Common myeloid progenitor, CD34-positive (primary cell): ENCODE measurements at places on chromosomes 12 and 14.

GRCh38 chr12:57006809-57007475 is 596 bp upstream of the ZBTB39 start:
- no peak for DNase-seq

- DNase-seq: no peak
These were observed 102.1 kb upstream of the FSCB start for GRCh38 chr14:44609201-44609600.

- no peak for DNase-seq
These were observed 87.8 kb downstream of the SPRING1 start for GRCh38 chr12:116650062-116650461.

DNA sequence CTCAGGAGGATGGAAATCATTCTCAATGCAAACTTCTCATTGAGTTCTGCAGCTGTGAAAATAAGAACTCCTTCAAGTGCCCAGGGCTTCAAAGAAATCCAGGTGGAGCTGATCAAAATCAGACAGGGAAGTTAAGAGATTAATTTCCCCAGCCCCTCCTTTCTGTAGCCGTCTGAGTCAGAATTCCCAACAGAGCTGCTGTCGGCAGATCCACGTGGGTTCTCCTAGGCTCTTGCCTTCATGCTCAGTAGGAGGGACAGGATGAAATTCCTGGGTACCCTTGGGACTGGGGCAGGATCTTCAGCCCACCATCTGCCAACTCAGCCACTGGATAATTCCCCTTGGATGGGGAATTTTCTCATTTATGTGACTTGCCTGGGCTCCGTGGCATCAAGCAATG is 13.3 kb downstream of the TGFB3 start:
- DNase-seq: no peak

DNA sequence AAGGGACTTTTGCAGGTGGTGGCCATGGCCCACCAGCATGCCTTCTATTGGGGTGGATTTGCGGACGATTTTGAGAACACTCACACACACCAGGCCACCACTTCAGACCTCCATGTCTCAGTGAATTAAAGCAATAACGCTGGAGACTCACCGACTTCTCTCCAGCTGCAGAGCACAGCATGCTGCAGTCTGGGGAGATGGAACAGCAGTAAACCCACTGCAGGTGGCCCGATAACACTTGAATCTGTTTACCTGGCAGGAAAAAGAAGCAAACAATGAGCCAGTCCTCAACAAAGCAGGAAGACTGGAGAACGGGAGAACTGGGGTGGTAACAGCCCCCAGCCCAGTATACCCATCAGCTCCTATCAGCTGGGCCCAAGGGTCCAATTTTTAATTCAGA is 21.6 kb downstream of the RFC5 start:
- no peak for DNase-seq

- no peak for DNase-seq
These were observed 158.8 kb downstream of the C12orf42 start for GRCh38 chr12:103336940-103337339.

DNA sequence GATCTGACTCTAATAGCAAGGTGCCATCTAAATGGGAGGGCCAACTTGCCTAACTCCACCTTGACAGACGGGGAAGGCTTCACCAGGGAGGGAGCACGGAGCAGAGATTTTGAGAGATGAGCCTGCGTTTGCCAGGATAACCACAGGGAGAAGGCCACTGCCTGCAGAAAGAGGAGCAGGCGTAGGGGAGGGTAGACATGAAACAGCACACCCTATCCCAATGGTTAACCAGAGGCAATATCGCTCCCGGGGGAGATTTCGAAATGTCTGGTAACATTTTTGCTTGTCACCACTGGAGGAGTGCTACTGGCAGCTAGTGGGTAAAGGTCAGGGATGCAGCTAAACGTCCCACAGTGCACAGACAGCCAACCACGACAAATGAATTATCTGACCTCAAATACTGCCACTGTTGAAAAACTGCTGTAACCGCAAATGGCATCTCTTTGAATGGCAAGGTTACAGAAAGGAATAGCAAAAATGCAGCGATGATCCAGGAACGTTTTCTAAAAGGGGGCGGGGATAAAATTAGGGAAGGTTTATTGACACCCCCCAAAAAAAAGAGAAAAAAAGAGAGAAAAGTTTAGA is 126.0 kb upstream of the ATF7IP start:
- peak; percentile 76 for DNase-seq

DNA sequence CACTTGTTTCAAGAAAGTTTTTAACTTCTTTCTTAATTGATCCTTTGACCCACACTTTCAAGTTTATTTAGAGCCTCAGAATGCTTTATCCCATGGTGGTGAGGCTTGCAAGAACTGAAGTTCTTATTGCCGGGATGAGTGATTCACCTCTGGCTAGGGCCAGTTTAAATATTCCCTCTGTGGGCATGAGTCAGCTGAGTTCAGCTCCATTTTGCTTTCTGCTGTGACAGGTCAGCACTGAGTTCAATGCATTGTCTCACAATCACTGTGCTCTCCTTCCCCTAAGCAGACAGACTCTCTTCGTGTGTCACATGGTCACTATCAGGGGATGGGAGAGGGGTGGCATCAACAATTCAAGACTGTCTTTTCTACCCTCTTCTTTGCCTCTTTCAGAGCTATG is 514.6 kb upstream of the FBXO33 start:
- DNase-seq: no peak

GRCh38 chr12:87660987-87661774 is 368.0 kb downstream of the C12orf50 start:
- DNase-seq: no peak

GRCh38 chr14:56515739-56516138 is 63.9 kb upstream of the TMEM260 start:
- no peak for DNase-seq

DNA sequence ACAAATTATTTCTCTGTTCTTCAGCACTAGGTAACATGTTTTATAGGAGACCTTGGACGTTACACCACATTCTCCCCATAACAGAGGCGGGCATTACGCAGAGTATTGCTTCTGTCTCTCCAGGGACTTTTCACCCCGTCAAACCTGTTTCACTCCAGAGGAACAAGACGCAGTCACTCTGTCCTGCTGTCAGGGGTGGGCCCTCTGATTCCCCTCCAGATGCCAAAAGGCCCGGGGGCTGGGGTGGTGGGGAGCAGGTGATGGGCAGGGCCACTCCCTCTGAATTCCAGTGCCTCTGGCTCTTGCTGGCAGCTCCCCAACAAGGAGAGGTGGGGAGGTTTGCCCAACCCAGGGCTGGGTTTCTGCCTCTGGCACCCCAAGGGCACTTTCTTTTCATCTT is 71.9 kb downstream of the NTF3 start:
- DNase-seq: no peak

- no peak for DNase-seq
These were observed 182.3 kb downstream of the NTF3 start for GRCh38 chr12:5614256-5614655.

DNA sequence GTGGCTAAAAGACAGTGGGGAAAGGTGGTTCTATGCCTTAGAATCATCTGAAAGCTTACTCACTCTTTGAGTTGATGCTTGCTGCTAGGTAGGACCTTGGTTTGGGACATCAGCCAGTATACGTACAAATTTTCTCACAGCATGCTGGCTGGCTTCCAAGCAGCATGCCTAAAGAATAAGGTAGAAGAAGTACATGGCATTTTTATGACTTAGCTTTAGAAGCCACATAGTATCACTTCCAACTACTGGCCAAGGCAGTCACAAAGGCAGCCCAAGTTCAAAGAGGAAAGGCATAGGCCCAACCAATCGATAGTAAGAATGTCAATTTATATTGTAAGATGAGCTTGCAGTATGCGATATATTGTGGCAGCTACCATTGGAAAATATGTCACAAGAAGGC is 284.2 kb upstream of the CAND1 start:
- no peak for DNase-seq

DNA sequence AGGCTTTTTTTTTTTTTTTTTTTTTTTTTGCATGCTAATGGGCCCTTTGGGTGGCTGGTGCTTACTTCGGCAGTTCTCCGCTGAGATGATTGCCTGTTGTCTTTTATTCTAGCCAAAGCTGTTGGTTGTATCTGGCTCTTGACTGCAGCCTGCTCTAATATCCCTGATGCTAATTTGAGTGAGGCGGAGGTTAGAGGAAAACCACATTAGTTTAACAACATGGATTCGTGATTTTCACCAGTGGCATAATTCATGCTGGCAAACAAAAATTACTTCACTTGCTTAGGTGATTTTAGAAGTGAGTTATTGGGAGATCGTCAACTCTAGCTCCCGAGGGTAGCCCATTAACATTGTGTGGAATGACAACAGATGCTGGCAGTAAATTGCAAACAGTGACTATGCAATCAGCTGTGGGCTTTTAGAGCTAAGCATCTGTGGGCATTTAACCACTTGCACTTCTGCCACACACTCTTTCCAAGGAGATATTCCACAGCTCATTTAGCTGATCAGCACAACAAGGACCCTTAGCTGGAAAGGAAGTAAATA is 97.6 kb upstream of the ZDHHC17 start:
- peak; percentile 52 for DNase-seq

DNA sequence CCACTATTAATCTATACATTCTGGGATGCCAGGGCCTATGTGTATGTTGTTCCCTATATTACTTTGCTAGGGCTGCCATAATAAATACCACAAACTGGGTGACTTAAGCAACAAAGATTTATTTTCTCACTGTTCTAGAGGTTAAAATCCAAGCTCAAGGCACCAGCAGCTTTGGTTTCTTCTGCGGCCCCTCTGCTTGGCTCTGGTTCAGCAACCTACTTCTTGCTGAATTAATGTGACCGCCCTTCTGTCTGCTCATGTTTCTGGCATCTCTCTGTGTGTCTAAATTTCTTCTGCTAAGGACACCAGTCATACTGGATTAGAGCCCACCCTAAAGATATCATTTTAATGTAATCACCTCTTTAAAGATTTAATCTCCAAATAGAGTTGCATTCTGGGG is 84.7 kb downstream of the ZNF664 start:
- no peak for DNase-seq

- no peak for DNase-seq
These were observed 424 bp downstream of the BBOF1 start for GRCh38 chr14:74019408-74020137.

DNA sequence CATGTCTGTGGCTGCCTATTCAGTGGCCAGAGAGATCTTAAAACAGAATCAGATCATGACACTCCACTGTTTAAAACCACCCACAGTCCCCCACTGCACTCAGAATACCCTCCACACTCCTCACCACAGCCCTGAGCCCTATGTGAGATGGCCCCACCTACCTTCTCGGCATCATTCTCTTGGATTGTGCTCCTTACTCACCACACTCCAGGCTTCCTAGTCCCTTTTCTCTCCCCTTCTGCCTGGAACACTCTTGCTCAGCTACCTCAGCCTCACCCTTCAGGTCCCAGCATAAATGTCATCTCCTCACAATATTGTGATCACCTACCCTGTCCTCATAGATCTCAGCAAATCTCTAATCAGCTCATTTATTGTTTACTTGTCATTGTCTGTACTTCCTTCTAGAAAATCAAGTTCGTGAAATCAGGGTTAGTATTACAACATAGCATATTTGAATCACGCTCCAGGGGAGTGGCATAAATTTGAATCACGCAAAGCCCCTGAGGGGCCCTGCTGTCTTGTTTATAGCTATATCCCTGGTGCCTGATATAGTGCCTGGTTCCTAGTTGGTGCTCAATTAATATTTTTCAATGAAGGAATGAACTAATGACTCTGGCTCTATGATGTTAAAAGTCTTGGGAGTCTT is 42.8 kb downstream of the SLC35F4 start:
- no peak for DNase-seq

GRCh38 chr14:70803321-70804310 is 5.7 kb downstream of the MAP3K9 start:
- peak; percentile 61 for DNase-seq

GRCh38 chr12:93722835-93723567 is 45.8 kb downstream of the CRADD start:
- no peak for DNase-seq
